ENCODE measurements at places on chromosomes 7 and 10. TPM values are rescaled to one million over a fixed set of nuclear protein-coding genes. Genes with fewer than 3 reads are reported as not detected.

OPALIN gene
- total RNA-seq, result not detected

CDH23 gene
- total RNA-seq, result 8.1 TPM

EPO gene
- not detected for total RNA-seq

WASL gene
- total RNA-seq, result 34.6 TPM

MORN4 gene
- total RNA-seq, result 45.2 TPM

FOXI2 gene
- not detected for total RNA-seq

UCMA gene
- not detected for total RNA-seq

GPR85 gene
- total RNA-seq, result 106 TPM
